Heart right ventricle (tissue), 16 donors: ENCODE measurements at places on chromosomes 3 and 15. TPM values are rescaled to one million over a fixed set of nuclear protein-coding genes. Genes with fewer than 3 reads are reported as not detected.

The NAALADL2 gene
- total RNA-seq: 7.9 TPM

The GOLGA6L1 gene
- not detected for total RNA-seq

The MCF2L2 gene
- 0.31 TPM for total RNA-seq

The STRIT1 gene
- 0.80 TPM for total RNA-seq

The INSYN1 gene
- total RNA-seq: 221 TPM

The CCR1 gene
- total RNA-seq: 1.2 TPM

DNA sequence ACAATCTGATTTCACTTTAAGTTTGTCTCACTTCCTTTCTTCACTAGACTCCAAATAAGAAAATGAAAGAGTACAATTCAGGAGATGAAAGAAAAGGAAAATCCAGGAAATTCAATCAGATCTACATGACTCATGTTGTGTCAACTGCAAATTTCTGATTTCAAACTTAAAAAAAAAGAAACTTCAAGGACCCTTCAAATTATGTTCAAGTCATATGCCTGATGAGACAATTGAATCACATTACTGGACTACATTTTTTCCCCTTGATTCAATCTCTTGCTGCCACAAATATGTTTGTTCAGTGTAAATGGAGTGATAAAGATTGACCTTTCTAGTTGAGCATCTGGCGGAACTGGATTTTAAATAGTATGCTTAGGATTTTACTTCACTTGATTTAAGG lies 37.4 kb downstream of the FRMD5 start:
- DNase-seq: no peak
- no peaks in the 10 kb centered on the region for H3K36me3 ChIP-seq
- H3K4me1 ChIP-seq: no peaks in the 10 kb centered on the region
- H3K4me3 ChIP-seq: no peak overlapping the region

GRCh38 chr3:129597087-129597999 lies 9.1 kb downstream of the PLXND1 start:
- H3K4me1 ChIP-seq: peaks cover 100% of the 10 kb centered on the region
- H3K27ac ChIP-seq: peak overlapping the region; percentile 91
- H3K4me3 ChIP-seq: peak overlapping the region; percentile 37
- no peaks in the 10 kb centered on the region for H3K27me3 ChIP-seq
- DNase-seq: no peak

DNA sequence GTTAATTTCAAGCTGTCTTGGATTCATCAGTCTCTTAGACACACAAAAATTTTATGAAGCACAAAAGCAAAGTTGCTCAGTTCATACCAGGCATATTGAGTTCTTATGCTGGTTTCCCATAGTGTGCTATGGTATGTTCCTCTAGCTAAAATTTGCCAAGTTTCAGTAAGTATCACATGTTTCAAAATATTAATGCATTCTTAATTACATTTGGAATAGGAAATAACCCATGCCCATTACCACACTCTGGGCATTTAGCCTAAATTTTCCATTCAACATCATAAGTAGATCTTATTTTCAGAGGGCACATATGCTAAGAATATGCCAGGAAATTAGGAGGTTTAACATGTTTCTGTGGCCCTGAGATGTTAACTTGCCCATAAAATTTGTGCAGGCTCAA lies 289.9 kb downstream of the SHOX2 start:
- H3K27ac ChIP-seq: no peak overlapping the region
- DNase-seq: no peak
- H3K4me3 ChIP-seq: no peak overlapping the region
- no peaks in the 10 kb centered on the region for H3K27me3 ChIP-seq

DNA sequence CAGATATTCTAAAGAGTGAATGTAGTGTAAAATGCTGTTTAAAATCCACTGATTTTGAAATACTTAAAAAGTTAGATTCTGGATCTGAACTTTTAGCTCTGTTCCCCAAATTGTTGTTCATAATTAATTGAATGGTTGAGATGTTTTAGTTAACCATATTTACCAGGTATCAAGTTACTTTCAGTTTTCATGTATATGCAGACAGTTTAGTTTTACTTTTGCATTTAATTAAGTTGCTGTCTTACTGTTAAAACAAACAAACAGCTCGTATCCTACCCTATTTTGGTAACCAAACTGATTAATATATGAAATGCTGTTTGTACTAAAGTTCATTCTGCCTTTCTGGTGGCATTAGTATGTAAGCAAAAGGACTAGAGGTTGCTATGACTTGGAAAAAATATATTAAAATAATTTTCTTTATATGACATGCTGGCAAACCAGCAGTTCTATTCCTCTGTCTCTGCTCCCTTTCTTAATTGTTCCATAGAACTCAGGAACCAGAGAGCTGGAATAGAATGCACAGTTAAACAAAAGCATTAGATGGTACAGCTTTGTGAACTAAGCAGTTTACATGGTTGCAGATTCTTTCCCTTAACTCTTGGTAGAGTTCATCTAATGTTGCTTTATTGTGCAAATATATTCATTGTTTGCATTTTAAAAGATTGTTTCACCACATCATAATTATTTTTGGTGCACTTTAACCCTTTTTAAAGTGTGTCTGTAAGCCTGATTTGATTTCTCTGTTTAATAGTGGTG lies 39.5 kb upstream of the SCAANT1 start:
- no peak for DNase-seq
- peaks cover 7% of the 10 kb centered on the region for H3K36me3 ChIP-seq
- H3K4me3 ChIP-seq: no peak overlapping the region
- no peaks in the 10 kb centered on the region for H3K27me3 ChIP-seq
- H3K27ac ChIP-seq: no peak overlapping the region
- H3K4me1 ChIP-seq: peaks cover 24% of the 10 kb centered on the region

DNA sequence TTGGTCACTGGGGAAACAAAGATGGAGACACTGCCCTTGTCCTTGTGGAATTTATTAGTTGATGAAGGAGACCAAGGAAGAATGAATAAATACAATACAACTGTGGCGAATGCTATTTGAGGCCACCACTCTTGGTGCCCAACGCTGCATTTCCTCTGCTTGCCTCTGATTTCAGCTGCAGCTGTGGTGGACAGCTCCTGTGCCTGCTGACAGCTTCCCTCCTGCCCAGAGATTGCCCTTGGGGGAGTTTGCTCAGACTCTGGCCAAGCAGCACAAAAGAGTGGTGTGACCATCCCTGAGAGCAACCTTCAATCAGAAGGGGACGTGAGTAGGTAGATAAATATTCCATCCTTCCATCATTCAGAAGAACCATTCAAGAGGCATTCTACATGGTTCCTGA lies 64.6 kb upstream of the FHIT start:
- H3K4me3 ChIP-seq: no peak overlapping the region
- no peaks in the 10 kb centered on the region for H3K36me3 ChIP-seq
- peaks cover 4% of the 10 kb centered on the region for H3K27me3 ChIP-seq

DNA sequence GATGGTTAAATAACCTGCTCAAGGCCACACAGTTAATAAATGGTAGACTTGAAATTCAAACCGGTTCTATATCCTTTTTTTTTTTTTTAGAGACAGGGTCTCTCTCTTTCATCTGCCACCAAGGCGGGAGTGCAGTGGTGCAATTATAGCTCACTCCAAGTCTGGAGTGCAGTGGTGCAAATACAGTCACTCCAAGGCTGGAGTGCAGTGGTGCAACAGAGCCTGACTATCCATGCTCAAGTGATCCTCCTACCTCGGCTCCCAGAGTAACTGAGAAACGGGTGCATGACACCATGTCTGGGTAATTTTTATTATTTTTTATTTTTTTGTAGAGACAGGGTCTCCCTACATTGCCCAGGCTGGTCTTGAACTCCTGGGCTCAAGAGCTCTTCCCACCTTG lies 23.4 kb downstream of the DPP8 start:
- no peaks in the 10 kb centered on the region for H3K4me1 ChIP-seq
- no peak overlapping the region for H3K4me3 ChIP-seq
- no peaks in the 10 kb centered on the region for H3K27me3 ChIP-seq
- no peak overlapping the region for H3K27ac ChIP-seq
- no peaks in the 10 kb centered on the region for H3K36me3 ChIP-seq

- no peak overlapping the region for H3K27ac ChIP-seq
- no peaks in the 10 kb centered on the region for H3K27me3 ChIP-seq
- no peak for DNase-seq
Measured at GRCh38 chr3:4821975-4822374, 157.3 kb upstream of the BHLHE40 start.

GRCh38 chr3:125383744-125384143 lies 8.6 kb upstream of the ZNF148 start:
- DNase-seq: no peak
- no peaks in the 10 kb centered on the region for H3K27me3 ChIP-seq

GRCh38 chr3:20811631-20812030 lies 625.6 kb upstream of the SGO1 start:
- H3K27ac ChIP-seq: no peak overlapping the region
- H3K27me3 ChIP-seq: no peaks in the 10 kb centered on the region
- H3K4me3 ChIP-seq: no peak overlapping the region

DNA sequence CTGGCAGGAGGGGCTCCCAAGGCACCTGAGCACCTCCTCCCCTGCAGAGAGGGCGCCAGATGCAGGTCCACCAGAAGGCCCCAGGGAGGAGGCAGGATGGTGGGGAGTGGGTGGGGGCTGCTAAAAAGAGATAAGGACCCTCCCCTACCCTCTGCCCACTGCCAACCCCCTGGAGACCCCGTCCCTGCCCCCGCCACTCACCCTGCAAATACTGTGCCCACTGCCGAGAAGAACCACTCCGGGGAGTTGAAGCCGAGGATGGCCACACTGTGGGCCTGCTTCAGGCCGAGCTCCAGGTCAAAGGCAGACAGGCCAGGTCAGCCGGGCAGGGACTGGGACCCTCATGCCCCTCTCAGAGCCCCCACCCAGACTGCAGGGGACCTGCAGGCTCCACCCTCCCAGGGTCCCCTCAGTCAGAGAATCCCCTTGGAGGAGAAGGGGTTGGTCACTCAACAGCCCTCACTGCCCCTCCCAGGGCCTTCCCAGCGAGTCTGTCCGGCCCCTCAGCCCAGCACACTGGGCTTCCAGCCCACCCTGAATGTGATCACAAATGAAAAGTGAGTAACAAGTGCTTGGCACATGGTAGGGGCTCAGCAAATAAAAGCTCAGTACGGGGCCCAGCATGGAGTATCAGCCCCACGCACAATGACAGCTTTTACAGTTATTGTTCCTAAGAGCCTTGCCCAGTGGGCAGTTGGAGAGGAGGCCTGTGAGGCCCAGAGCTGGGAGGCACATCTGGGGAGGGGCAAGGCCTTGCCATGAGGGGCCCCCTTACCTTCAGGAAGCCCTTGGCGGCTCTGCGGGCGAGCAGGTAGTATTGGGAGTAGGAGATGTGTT lies 40.4 kb downstream of the ACSBG1 start:
- H3K4me1 ChIP-seq: no peaks in the 10 kb centered on the region
- no peaks in the 10 kb centered on the region for H3K27me3 ChIP-seq
- no peak for DNase-seq
- no peak overlapping the region for H3K27ac ChIP-seq

- H3K36me3 ChIP-seq: no peaks in the 10 kb centered on the region
- H3K4me3 ChIP-seq: no peak overlapping the region
- H3K27me3 ChIP-seq: no peaks in the 10 kb centered on the region
- no peak for DNase-seq
- H3K27ac ChIP-seq: no peak overlapping the region
Measured at GRCh38 chr3:186997061-186997460, 66.7 kb downstream of the ST6GAL1 start.

- H3K4me3 ChIP-seq: no peak overlapping the region
- H3K27ac ChIP-seq: no peak overlapping the region
- peak; percentile 67 for DNase-seq
- no peaks in the 10 kb centered on the region for H3K36me3 ChIP-seq
Measured at GRCh38 chr3:123627673-123628670, 43.1 kb upstream of the HACD2 start.

GRCh38 chr3:147403511-147403910 lies 2.8 kb downstream of the ZIC4 start:
- H3K27me3 ChIP-seq: peaks cover 99% of the 10 kb centered on the region
- H3K36me3 ChIP-seq: no peaks in the 10 kb centered on the region

DNA sequence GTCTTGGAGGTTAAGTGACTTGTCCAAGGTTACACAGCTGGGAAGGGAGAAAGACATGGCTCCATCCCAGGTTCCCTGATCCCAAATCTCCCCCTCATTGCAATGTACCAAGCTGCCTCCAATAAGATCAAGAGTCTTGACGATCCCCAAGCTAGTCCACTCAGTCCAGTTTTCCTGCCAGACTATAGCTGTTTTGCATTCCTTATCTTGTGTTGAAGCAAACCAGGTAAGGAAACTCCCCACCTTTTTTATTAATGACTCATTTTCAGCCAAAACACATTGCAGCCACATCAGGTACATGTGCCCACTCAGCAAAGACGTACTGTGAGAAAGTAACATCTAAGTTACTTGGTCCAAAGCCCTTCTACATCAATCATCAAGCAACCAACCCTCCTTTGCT lies 41.9 kb downstream of the LIPC start:
- no peaks in the 10 kb centered on the region for H3K27me3 ChIP-seq
- H3K4me3 ChIP-seq: no peak overlapping the region
- H3K4me1 ChIP-seq: no peaks in the 10 kb centered on the region
- no peaks in the 10 kb centered on the region for H3K36me3 ChIP-seq
- no peak overlapping the region for H3K27ac ChIP-seq

DNA sequence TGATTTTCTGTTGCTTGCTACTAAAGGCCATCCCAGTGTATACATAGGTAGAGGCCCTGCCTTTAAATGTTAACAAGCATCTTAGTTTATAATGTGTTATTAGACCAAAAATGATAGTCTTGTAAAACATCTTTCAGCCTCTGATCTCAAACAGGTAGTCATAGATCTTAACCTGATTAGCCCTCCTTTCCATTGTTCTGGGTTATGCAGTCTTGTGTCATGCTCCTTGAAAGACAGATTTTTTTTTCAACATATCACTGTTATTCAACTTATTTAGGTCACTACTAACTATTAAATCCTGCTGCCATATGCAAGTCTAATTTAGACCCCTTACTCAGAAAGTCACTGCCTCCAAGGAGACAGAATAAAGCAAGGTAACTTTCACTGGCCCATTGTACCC lies 19.1 kb upstream of the CLDN16 start:
- H3K4me3 ChIP-seq: no peak overlapping the region
- no peak overlapping the region for H3K27ac ChIP-seq
- no peak for DNase-seq
- H3K36me3 ChIP-seq: no peaks in the 10 kb centered on the region

DNA sequence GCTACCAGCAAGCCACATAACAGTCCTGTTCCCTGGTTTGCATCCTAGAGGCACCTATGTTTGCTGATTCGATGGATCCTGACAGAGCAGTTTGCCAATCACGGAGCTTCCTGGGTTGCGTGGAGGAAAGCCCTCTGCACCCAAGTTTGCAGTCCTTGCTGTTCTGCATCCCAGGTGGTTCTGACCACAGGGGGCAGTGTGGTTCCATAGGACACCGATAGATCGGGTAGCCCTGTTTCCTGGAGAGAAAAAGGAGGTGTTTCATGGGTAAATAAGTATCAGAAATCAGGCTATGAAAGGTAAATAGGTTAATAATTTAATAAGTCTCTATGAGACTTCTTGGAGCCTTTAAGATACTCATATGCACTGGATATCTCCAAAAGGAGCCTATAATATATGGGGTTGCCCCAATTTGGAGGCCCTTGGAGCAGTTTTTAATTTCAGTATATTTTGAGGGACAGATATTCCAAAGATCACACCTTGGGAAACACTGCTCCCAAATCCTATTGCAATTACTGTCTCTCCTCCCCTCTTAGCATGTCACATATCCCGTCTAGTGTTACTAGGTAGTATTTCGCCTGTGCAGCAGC lies 194.6 kb upstream of the TPM1 start:
- no peaks in the 10 kb centered on the region for H3K27me3 ChIP-seq
- peaks cover 13% of the 10 kb centered on the region for H3K4me1 ChIP-seq
- peak overlapping the region; percentile 11 for H3K27ac ChIP-seq

- no peak for DNase-seq
- no peak overlapping the region for H3K4me3 ChIP-seq
- H3K27ac ChIP-seq: no peak overlapping the region
- no peaks in the 10 kb centered on the region for H3K27me3 ChIP-seq
- no peaks in the 10 kb centered on the region for H3K4me1 ChIP-seq
Measured at GRCh38 chr3:2880218-2880756, 229.9 kb downstream of the IL5RA start.
